ENCODE measurements at places on chromosomes 12 and 14. TPM values are rescaled to one million over a fixed set of nuclear protein-coding genes. Genes with fewer than 3 reads are reported as not detected.

ORAI1 gene
- polyA plus RNA-seq = 122 TPM

TEDC1 gene
- polyA plus RNA-seq = 10.1 TPM

CEP83 gene
- 5.7 TPM for polyA plus RNA-seq

GRCh38 chr14:67618617-67619063, 1.1 kb upstream of the ARG2 start:
- peak overlapping the region; percentile 96 for H3K27ac ChIP-seq
- H3K36me3 ChIP-seq = no peaks in the 10 kb centered on the region
- DNase-seq = peak; percentile 80
- peak overlapping the region; percentile 91 for H3K4me3 ChIP-seq
- peaks cover 1% of the 10 kb centered on the region for H3K27me3 ChIP-seq

DNA sequence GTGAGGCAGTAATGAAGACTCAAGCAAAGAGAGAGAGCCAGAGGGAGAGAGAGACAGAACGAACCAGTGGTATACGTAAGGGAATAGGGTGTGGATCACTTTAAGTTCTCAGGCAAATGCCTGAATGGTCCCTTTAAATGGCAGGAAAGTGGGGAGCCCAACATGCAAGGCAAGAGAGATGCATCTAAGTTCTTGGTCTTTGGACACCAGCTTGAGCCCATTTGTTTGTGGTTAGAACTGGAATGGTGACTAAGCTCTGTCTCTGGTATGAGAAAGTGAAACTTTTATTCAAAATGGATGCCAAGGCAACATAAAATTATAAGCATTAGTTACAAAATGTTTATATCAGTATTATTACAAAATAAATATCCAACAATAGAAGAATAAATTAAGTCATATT, 192.2 kb upstream of the ALG10 start:
- no peaks in the 10 kb centered on the region for H3K4me1 ChIP-seq
- H3K36me3 ChIP-seq = no peaks in the 10 kb centered on the region
- H3K27ac ChIP-seq = no peak overlapping the region
- H3K4me3 ChIP-seq = no peak overlapping the region

DNA sequence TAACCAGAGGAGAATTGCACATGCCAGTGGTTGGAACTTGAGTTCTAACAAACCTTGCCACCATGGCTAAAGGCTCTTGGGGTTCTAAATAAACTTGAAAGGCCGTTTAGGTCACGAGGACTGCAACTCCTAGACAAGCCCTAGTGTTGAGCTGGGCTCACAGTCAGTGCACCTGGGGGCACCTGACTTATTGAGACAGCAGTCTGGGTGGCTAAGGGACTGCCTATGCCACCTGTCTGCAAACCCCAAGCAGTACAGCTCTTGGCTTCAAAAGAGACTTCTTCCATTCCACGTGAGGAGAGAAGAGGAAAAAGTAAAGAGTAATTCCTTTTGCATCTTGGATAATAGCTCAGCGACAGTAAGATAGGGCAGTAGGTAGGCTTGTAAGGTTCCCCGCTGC, 765.6 kb upstream of the FOXG1 start:
- no peaks in the 10 kb centered on the region for H3K4me1 ChIP-seq
- no peak for DNase-seq
- H3K4me3 ChIP-seq = no peak overlapping the region
- H3K27ac ChIP-seq = no peak overlapping the region
- no peaks in the 10 kb centered on the region for H3K27me3 ChIP-seq
- H3K36me3 ChIP-seq = no peaks in the 10 kb centered on the region

GRCh38 chr12:22562036-22563028, 18.0 kb upstream of the C2CD5 start:
- H3K36me3 ChIP-seq = no peaks in the 10 kb centered on the region
- no peak overlapping the region for H3K4me3 ChIP-seq
- H3K4me1 ChIP-seq = no peaks in the 10 kb centered on the region
- no peak for DNase-seq
- H3K27me3 ChIP-seq = peaks cover 4% of the 10 kb centered on the region
- H3K27ac ChIP-seq = no peak overlapping the region

DNA sequence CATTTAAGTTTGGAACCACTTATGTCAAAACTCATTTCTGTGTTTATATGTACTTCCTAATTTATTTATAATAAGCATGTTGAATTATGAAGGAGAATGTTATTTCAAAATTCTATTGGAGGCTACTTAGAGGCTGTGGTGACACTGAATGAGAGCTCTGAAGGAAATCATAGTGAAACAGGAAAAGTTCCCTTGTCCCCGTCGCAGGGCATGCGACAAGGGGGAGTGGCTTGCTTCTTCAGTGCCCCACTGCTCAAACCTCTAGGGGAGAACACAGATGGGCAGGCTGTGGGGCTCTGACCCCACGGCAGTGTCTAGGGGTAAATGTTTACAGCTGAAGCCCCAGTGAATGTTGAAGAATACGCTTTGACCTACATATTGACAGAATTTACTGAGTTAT, 261.9 kb downstream of the RAD51B start:
- no peaks in the 10 kb centered on the region for H3K27me3 ChIP-seq
- no peak overlapping the region for H3K4me3 ChIP-seq
- no peaks in the 10 kb centered on the region for H3K36me3 ChIP-seq
- no peak for DNase-seq
- H3K27ac ChIP-seq = peak overlapping the region; percentile 3

DNA sequence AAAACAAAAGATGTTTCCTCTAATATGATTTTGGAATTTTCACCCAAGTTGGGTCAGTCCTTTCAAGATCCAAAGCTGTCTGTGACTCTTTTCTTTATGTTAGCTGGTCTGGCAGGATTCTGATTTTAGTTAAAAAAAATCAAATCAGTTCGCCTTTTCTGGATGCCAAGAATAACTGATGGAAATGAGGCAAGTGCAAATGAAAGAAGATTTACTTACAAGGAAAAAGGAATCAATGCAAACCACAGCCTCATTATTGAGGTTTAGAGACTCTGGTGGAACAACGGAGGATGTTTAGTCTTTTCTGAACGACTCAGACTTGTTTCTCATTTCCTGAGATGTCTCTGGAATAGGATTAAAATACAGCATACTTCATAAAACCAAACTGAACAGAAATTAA, 117.0 kb upstream of the DYRK2 start:
- peaks cover 10% of the 10 kb centered on the region for H3K4me1 ChIP-seq
- H3K4me3 ChIP-seq = no peak overlapping the region
- DNase-seq = no peak
- no peaks in the 10 kb centered on the region for H3K27me3 ChIP-seq
- no peak overlapping the region for H3K27ac ChIP-seq

DNA sequence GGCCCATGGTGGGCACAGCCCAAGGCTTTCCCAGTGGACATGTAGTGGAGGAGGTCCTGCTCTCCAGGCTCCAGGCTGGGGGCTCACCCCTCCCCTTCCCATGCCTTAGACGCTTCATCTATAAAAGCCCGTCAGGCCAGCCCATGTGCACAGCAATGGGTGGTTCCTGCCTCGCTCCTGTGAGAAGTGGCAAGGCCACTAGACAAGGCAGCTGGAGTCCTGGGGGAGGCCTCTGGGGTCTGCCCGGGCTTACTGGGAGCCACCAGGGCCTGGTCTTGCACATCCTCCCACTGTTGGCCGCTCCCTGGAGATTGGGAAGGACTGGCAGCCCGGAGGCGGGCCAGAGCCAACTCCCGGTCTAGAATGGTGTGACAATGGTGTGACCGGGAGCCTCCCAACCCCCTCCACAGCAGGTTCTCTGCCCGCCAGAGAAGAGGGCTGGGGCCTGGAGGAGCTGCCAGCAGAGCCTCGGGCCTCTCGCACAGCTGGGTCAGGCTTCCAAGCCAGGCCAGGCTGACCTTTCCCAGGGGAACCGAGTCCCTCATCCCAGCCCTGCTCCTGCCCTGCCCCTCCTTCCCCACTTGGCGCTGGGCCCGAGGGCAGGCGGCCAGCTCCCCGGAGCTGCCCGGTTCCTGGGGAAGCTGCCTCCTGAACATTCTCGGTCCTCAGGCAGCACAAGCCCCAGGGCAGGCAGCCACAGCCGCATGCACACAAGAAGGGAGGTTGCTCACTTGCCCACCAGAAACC, 97.9 kb downstream of the RFLNA start:
- no peak for DNase-seq
- H3K36me3 ChIP-seq = no peaks in the 10 kb centered on the region
- no peak overlapping the region for H3K4me3 ChIP-seq
- no peaks in the 10 kb centered on the region for H3K27me3 ChIP-seq
- H3K27ac ChIP-seq = no peak overlapping the region

DNA sequence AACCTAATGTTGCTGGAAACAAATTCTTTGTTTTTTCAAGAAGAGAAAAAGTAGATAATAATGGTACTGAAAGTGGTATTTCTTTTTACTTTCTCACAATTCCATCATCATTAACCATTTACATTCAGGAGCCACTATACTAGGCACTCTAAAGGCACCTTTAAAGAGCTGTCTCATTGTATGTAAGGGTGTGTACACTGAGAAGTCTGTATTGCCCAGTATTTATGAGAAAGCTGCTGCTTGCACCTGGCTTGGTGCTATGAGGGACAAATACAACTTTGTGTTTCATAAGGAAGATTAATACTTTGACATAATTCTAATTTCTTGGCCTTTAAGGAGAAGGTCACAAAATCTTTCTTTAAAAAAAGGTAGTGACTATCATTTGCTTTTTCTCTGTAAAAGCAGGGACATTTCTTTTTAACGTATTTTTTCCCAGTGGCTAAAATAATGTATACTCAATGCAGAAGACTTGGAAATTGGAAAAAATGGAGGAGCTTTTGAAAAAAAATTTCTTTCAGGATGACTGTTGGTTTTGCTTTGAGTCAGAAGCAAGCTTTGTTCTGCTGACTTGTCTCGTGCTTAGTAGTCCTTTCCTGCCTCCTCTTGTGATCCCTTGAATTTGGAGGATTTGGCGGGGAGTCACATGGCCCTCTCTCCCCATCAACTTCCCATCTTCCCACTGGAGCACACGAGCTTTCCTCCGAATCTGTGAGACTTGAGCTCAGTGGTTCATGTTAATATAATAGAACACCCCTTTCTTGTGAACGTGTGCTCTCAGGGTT, 50.1 kb downstream of the RASSF3 start:
- H3K4me3 ChIP-seq = peak overlapping the region; percentile 9
- peaks cover 43% of the 10 kb centered on the region for H3K4me1 ChIP-seq
- peaks cover 5% of the 10 kb centered on the region for H3K36me3 ChIP-seq
- H3K27me3 ChIP-seq = no peaks in the 10 kb centered on the region
- peak overlapping the region; percentile 63 for H3K27ac ChIP-seq

DNA sequence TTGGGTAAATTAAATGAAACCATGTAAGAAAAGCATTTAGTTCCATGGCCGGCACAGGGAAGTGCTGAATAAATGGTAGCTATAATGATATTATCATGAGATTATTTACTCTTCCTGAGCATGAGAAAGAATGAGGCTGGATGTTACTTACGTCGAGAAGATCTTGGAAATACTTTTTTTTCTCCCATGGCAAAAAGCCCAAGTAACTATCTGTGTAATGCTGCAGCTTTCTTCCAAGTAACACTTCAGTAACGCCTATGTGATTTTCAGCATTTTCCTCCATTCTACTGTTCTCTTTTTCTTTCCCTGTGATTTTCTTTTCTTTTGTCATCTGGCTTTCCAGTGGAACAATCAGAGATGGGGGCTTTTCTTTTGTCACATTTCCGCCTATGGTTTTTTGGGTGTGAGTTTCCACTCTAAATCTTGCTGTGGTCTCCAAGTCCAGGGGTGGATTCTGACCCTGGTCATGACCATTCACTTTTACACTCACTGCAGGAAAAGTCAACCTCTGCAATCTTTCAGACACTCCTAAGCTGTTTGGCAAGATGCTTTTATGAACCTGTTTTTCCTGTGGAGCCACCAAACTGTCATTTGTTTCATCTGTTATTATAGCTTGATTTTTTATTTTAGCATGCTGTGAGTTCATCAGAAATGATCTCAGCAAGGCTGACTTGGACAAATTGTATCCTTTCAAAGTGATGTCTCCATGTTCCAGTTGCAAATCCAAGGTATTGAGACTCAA, 25.0 kb upstream of the SYCP3 start:
- H3K4me1 ChIP-seq = no peaks in the 10 kb centered on the region
- no peak for DNase-seq
- H3K4me3 ChIP-seq = no peak overlapping the region
- H3K27ac ChIP-seq = no peak overlapping the region
- peaks cover 78% of the 10 kb centered on the region for H3K36me3 ChIP-seq

DNA sequence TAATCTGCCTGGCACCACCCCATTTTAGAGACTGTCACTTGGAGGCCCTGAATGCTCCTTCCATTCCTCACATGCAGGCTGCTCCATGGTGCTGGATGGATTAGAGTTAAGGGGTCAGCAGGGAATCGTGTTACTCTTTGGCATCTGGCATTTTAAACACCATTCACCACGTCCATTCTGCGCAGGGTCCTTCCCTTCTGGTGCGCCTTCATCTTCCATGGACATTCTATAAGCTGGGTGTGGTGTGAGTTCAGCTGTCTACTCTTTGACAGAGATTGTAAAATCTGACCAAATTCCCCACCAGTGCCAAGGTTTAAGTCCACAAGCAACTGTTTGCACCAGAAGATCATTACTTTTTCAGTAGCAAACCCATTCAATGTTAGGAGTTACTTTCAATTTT, 47.8 kb downstream of the GIT2 start:
- peak overlapping the region; percentile 96 for H3K27ac ChIP-seq
- H3K27me3 ChIP-seq = no peaks in the 10 kb centered on the region
- peak overlapping the region; percentile 57 for H3K4me3 ChIP-seq
- peaks cover 86% of the 10 kb centered on the region for H3K36me3 ChIP-seq
- H3K4me1 ChIP-seq = peaks cover 34% of the 10 kb centered on the region
- DNase-seq = no peak

- no peaks in the 10 kb centered on the region for H3K36me3 ChIP-seq
- H3K4me1 ChIP-seq = no peaks in the 10 kb centered on the region
- no peak overlapping the region for H3K27ac ChIP-seq
- no peak for DNase-seq
- H3K27me3 ChIP-seq = no peaks in the 10 kb centered on the region
Measured at GRCh38 chr12:18882690-18883089, 144.8 kb downstream of the CAPZA3 start.

DNA sequence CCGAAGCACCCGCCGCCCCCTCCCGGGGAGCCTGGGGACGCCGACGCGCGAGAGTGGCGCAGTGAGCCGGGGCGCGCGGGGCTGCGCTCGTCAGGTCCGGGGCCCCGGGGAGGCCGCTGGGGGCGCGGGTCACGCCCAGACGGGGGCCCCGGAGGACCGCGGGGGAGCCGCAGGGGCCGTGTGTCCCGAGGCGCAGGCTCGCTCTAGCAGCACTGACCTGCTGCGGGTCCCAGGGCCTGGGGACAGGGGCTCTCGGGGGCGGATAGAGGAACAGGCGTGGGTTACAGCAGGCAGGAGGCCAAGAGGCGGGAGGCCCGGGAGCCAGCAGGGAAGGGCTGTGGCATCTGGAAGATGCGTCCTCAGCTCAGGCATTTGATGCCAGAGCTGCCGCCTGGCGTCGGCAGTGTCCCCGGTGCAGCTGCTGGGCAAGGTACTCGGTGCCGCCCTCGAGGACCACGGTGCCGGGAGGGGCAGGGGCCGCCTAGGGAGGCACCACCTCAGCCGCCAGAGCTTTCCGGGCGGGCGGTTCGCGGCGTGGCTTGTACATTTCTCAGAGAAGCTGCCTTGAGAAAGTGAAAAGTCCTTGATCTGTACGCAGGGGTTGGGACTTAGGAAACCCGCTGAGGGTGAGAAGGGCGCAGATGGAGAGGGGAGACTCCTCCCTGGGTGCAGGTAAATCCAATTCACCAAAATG, 1.2 kb downstream of the WNT5B start:
- H3K27ac ChIP-seq = no peak overlapping the region
- peaks cover 21% of the 10 kb centered on the region for H3K4me1 ChIP-seq
- H3K4me3 ChIP-seq = peak overlapping the region; percentile 62
- no peaks in the 10 kb centered on the region for H3K36me3 ChIP-seq

Measured in naive thymus-derived CD8-positive, alpha-beta T cell (primary cell).